SK-MEL-5 (cell line): ENCODE measurements at places on chromosomes 13 and 19.

DNA sequence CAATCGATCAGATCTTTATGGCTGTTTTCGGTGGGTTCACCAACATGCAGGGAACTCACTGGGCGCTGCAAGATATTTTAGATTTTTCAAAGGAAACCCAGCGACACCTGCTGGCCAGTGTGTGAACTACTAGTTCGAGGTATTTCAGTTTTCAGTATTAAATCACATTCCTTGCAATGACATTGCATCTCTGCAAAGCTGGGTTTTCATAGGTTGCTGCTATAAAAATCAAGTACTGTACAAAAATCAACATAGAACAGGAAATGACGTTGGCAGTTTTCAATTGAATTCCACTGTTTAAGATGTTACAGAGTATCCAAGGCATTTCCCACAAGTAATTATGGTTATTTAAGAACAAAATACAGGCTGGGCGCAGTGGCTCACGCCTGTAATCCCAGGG is 17.6 kb downstream of the LIG1 start:
- peak; percentile 82 for DNase-seq

DNA sequence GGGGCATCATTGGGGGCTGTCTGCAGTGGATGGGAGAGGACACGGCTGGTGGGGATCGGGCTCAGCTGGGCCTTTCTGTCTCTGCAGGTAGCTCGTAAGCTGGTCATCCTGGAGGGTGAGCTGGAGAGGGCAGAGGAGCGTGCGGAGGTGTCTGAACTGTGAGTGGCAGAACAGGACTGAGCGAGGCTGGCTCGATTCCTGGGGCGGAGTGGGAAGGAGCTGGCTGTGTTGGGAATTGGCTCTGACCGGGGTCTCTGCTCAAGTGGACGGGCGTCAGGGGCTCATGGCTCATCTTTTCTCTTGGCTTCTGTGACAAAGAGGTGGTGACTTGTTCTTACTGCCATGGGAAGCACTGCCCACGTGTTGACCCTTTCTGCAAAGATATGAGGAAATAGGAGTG is 11.6 kb downstream of the TPM4 start:
- DNase-seq = no peak

- no peak for DNase-seq
Observed at GRCh38 chr13:97058926-97059325, 64.7 kb upstream of the OXGR1 start.

DNA sequence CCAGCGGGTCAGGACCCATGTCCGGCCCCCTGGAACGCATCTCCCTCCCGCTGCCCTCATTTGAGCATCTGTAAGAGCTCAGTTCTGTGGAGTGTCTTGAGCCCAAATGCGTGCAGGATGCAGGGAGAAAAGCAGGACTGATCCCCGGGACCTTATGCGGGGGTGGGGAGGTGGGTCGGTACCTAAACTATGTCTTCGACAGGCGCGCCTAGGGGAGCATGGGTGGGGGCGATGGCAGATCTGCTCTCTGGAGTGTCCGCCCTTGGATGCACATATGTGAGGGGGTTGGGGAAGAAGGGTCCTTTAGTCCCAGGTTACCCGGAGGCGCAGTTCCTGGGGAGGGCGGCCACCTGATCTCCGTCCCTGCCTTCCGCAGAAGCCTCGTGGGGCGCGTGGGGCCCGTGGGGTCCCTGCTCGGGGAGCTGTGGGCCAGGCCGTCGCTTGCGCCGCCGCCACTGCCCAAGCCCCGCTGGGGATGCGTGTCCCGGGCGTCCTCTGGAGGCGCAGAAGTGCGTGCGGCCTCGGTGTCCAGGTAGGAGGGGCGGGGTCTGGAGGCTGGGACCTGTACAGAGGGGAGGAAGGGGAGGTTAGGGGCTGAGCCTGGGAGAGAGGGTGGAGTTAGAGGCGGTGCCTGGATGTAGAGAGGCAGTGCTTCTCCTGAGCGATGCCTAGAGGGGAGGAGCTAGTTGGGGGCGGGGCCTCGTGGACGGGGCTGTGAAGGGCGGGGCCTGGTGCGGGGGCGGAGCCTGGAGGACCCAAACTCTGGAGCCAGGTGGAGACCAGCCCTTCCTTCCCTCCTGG is 2.9 kb downstream of the CILP2 start:
- peak; percentile 50 for DNase-seq

DNA sequence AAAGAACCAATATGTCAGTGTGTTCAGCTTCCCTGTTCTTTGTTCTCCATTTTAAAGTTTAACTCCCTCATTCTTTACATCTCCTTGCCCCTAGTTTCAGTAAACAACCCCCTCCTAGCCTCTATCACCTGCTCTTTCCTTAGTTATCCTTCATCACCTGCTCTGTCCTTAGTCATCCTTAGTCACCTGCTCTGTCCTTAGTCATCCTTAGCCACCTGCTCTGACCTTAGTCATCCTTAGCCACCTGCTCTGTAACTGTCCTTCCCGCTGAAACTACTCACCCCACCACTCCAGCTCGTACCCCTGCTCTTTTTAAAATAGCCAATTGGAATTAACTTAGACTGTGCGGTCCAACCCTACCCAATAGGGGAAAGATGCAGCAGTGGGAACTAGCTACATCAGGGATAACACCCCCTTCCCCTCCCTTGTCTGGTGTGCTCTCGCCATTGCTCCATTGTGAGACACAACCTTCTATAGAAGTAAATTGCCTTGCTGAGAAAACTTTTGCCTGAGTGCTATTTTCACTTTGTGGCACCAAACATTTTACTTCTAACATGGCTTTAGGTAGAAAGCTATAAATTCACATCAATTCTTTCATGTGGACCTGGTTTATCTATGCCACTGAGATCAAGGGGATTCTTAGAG is 16.2 kb downstream of the EDNRB start:
- no peak for DNase-seq

GRCh38 chr19:41369769-41370168 is 5.8 kb upstream of the B9D2 start:
- no peak for DNase-seq

DNA sequence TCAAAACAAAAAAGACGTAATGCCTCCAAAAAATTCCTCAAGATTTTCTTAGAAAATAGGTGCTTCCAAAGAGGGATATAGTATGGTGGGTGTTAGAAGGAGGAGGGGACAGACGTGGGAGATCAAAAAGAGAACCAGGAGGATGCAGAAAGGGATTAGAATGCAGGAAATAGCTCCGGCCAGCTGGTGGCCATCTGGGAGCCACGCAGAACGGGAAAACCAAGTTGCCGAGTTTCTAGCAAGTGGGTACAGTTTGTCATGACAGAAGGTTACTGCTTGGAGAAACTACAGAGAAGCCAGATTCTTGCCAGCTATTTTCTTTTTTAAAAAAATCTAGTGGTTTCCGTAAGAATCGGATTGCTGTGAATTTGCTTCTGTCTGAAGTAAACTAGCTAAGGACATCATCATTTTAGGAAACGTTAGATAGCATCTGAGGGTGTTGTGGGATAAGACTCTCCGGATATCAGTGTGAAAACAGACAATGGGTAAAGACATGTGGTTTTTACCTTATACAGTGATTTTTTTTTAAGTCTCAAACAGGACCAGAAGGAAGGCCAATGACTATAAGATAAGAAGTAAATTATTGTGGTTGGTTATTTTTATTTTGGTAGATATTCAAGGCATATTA is 104.9 kb downstream of the HSPH1 start:
- DNase-seq = no peak

GRCh38 chr13:100989392-100989791 is 314.8 kb upstream of the TMTC4 start:
- no peak for DNase-seq

DNA sequence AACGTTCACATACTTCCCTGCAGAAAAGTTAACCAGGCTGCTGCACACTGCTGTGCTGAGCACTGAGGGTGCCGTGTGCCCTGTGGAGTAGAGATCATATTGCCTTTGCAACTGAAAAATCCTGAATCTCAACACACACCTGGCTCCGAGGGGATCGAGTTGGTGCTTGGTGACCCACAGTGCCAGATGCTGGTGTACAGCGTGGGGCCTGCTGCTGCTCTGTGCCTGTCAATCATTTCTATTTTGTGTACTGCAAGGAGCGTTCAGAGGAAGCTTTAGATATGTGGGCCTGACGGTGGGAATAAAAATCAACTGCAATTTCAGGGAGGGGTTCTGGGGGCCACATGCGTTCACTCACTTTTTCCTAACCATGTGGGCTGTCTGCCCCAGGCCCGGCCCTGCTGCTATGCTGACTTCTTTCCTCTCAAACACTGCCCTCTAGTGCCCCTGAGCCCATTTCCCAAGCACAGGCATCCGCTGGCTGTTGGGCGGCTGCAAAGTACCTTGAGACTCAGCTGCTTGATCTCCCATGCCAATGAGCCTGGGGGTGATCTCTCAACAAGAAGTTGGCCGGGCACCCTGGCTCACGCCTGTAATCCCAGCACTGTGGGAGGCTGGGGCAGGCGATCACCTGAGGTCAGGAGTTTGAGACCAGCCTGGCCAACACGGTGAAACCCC is 9.7 kb upstream of the LENG8 start:
- peak; percentile 79 for DNase-seq

- DNase-seq = no peak
Observed at GRCh38 chr19:392375-392970, 16.5 kb downstream of the C2CD4C start.

DNA sequence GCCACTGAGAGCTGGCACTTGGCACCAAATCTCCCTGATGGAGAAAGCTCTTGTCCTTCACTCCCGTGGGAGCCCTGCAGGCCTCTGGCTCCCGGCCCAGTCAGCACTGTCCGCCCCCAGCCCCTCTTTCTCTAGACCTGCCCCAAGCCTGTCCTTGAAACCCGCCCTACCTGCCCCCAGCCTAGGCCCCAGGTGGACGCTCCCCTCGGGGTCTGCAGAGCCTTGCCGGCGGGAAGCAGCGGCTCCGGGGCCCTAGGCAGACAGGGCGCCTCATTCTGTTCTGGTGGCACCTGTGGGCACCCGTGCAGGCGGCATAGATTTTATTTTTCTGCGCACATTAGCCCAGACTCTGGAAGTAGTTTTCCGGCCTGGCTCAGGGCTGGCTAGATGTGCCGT is 17.6 kb downstream of the IL17D start:
- DNase-seq = no peak

- DNase-seq = no peak
Observed at GRCh38 chr19:3563709-3564524, 6.5 kb upstream of the MFSD12 start.

DNA sequence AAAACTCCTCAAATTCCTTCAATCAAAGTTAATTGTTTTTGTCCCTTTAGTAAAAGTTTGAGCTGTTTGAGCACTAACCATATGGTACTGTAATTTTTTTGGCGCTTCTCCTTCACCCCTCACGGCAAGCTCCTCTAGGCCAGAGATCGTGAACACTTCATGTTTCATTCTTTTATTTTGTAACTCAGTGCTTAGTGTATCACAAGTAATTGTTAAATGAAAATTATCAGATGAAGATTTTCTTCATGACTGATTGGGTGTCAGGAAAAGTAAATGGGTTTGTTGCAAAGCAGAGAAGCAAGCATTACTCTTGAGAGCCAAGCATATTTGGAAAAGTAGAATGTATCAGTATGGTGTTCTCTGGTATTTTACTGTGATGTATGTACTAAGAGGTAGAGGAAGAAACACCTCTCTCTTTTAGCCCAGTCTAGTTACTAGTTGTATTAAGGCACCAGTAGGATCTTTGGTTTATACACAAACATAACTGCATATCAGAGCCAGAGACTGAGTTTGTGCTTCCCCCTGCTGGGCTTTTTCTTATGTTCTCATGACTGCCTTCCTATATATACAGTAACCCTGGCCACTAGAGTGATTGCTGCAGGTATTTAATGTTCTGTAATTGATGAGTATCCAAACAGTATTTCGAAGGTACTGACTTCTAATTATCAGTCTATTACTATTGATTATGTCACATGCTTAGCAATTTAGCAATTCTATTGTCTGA is 202.3 kb upstream of the KLHL1 start:
- DNase-seq = peak; percentile 85

DNA sequence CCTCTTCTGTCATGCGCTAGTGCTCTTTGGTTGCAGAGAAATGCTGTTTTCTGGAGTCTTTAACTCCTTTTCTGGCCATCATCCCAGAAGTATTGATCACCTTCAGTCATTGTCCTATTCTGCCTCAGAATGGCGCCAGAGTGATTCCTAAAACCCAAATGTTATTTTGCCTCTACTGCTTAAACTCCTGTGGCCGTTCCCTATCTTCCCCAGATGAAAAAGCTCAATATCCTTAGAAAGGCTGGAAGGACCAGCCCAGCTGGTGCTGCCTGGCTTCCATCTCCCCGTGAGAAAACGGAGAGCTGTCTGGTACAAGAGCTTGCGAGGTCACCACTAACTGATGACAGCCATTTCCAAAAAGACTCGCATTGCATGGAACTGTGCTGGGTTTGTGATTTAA is 179.1 kb downstream of the RBM26 start:
- no peak for DNase-seq

DNA sequence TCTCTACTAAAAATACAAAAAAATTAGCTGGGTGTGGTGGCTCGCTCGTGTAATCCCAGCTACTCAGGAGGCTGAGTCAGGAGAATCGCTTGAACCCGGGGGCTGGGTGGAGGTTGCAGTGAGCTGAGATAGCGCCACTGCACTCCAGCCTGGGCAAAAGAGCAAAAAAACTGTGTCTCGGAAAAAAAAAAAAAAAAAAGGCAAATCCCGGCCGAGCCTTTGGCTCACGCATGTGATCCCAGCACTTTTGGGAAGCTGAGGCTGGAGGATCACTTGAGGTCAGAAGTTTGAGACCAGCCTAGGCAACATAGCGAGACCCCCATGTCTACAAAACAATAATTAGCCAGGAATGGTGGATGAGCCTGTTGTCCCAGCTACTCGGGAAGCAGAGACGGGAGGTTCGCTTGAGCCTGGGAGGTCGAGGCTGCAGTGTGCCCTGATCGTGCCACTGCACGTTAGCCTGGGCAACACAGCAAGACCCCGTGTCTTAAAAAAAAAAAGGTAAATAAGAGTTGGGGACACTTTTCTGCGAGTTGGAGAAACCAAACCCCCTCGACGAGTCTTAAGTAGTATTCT is 574 bp upstream of the GPX4 start:
- no peak for DNase-seq

DNA sequence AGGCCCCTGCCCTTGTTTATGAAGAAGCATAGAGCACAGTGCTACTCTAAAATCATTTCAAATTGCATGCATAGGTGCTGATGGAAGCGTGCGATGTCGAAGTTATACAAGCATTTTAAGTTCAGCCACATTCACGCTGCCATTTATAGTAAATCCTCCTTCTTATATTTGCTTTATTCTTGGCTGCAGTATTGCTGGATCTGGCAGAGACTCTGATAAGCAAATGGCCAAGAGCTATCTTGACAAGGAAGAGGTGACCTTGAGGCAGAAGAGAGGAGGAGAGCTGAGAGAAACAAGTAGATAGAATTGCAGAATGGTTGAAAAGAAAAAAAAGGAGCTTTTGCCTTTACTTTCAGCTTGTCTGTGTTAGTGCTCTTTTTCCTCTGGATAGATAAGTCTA is 18.9 kb upstream of the MYO16 start:
- DNase-seq = no peak

DNA sequence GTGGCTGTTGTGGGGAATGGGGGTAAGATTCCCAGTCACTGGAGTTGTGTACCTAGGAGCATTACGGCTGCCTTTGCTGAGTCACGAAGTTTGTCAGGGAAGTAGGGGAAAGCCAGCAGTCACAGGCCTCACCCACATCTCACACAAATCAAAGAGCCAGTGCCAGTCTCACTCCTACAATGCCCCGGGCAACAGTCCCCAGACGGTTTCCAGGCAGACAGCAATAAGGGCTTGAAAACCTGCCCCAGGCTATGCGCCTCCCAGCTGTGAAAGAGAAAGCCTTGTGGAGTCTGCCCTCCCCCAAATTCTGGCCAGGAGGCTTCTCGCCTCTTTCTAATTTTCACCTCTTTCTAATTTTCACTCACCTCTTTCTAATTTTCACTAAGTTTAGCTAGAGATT is 142.3 kb upstream of the EDNRB start:
- DNase-seq = no peak
